Tongue (tissue), 3 donors: ENCODE measurements at places on chromosomes 2 and 18. TPM values are rescaled to one million over a fixed set of nuclear protein-coding genes. Genes with fewer than 3 reads are reported as not detected.

MYO1B gene
- total RNA-seq: 138 TPM

FSHR gene
- not detected for total RNA-seq

LAMA3 gene
- 37.0 TPM for total RNA-seq

IL36G gene
- not detected for total RNA-seq

CCDC74B gene
- 1.0 TPM for total RNA-seq
